ENCODE measurements at places on chromosomes 6 and 20.
A peak's percentile ranks its signal among the peaks of the same experiment; 100 is the strongest.

- DNase-seq: no peak
Measured at GRCh38 chr6:34958734-34959133, 69.7 kb downstream of the ANKS1A start.

DNA sequence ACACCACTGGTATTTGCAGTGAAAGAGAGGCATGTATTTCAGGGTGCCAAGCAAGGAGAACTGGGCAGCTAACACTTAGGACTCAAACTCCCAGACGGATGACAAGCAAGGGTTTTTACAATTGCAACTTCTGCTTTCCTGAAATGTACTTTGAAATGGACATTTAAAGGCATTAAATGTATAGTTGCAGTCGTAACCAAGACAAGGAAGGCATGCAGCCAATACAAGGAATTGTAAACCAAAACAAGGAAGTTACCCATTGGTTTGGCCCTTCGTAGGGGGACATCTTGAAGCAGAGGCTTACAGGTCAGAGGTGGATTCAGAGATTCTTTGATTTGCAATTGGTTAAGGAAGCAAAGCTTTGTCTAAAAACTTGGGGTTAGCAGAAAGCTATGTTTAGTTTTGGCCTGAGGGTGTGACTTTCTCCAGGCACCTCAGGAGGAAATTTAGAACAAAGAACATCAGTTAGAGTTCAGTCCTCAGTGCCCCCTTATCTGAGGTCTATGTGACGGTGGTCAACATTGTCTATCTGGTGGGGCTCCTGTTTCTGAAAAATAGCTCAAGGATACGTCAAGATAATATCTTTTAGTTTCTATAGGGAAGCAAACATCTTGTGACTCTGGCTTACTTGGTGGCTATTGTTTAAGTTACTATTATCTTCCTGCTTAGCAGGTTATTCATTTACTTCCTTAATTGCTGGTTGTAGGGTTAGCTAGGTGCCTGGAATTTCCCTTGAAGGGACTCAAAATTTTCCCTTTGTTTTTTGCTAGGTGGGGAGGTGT is 266.0 kb downstream of the CD83 start:
- no peak for DNase-seq

GRCh38 chr20:4893709-4894108 is 107.6 kb downstream of the SLC23A2 start:
- DNase-seq: no peak

- DNase-seq: no peak
Measured at GRCh38 chr6:107290491-107290890, 168.9 kb downstream of the PDSS2 start.

DNA sequence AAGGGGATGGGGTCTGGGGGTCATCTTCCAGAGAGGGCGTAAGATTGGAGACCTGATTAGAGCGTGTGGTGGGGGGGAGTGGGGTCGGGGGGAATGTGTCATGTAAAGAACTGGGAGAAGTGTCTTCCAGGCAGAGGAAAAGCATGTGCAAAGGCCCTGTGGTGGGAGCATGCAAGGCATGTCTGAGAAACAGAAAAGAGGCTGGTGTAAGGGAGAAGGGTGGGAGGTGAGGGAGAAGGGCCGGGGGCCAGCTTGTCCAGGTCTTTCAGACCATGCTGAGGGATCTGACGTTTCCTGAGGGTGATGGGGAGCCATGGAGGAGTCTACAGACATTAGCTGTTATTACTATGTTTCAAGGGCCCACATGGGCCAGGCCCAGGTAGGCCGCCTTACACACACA is 30.4 kb upstream of the FKBP1A start:
- DNase-seq: no peak

DNA sequence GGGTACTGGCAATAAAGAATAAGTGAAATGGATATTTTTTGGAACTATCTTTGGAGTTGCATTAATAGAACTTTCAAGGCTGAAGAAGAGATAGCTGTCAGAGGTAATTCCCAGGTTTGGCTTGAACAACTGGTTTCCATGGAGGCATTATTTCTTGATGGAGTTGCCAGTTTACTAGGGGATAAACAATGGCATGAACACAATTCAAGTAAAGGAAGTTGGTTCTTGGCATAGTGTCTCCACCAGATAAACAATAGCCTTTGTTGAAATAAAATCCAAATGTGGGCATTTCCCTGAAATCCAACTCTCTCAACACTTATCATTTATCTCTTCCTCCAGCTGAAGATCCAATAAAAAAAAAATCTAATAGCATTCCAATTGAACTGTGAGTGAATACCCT is 454.9 kb downstream of the C6orf118 start:
- no peak for DNase-seq

- DNase-seq: no peak
Measured at GRCh38 chr6:53539561-53539960, 5.3 kb downstream of the GCLC start.

DNA sequence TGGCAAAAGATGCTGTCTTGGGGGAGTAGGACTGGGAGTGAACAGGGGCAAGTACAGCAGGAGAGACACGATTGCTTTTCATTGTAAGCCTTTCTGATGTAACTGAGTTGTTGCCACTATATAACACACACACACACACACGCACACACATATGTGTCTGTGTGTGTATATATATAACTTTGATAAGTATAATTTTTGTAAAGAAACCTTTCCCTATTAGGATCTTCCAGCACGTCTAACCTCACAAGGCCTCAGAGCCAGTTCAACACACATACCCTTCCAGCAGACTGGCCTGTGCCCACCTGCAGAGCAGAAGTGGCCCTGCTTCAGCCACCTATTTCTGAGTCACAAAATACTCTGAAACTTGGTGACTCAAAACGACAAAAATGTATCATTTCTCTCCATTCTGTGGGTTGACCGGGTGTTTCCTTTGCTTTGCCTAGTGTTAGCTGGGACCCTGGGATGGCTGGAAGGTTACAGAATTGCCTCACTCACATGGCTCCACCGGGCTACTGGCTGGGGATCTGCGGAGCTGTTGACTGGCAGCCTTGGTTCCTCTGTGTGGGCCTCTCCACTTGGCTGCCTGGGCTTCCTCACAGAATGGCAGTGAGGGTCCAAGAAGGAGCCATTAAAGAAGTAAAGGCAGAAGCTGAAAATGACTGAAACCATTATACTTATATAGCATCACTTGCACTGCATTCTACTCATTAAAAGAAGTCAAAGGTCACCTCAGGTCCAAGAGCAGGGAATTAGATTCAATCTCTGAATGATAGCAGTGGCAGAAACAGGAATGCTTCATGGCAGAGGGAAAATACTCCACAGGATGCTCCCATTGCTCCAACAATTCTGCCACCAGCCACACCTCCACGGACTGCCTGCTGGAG is 126.4 kb downstream of the BANF2 start:
- no peak for DNase-seq

DNA sequence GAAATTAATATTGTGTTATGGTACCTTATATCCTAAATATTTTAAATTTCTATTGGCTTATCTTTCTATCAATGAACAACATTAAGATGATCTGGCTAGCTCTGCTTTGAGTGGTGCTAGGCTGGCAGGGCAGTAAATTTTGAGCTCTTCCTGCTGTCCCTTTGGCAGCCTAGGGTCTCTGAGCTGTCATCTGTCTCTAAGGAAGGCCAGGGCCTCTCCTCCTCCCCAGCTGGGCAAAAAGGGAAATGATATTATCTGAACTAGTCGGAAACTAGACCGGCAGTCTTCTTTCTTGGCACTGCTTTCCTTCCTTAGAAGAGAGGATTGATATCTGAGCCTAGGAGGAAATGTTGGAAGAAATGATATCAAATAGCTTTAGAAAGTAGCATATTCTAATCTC is 176.7 kb upstream of the BTBD3 start:
- no peak for DNase-seq

DNA sequence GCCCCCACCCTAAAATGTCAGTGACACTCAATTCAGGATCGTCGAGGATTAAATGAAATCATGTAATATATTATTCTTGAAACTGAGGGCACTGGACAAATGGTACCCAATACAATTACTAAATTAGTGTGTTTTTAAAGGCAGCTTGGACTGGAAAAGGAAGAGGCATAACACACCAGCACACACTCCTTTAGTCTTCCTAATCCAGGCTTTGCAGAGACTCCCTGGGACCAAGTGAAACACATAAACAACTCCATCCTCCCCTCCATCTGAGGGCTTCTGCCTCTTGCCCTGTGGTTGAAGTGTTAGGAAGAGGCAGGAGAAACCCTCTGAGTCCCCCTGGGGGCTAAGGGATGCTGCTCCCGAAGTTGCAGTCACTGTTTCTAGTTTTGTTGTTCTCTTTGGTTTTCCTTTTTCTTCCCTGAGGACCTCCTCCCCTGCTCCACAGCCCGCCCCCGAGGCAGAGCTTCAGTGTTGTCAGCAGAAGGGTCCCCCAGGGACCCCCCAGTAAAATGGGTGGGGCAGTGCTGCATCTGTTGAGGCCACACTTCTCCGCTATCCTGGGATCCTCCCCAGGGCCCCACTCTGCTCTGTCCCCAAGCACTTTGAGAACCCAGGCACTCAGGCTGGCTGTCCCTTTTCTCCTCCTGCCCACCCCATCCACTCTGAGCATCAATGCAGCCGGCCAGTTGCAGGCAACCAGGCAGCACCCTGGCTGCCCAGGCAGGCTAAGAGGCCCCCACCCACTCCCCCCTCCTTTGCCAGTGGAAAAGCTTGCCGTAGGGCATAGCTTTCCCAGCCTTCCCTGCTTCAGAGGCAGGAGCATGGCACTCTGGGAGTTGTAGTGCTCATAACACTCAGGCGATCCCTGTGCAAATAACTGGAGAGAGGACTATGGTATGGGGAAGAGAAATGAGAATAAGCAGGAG is 5.9 kb downstream of the TMEM63B start:
- no peak for DNase-seq

DNA sequence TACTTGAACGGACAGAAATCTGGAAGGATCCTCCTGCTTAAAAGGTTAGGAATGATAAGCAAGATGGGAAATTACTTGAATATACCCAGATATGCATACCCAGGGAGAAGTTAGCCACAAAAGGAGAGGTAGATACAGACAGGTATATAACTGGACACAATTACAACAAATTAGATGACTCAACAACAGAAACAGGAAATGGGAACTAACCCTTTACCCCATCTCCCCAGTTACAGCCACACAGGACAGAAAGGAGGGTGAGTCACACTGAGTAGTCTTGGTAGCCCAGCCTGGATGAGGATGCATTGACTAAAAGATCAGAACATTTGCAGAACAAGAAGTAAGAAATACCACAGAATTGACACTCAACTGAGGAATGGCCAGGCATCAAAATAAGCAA is 61.2 kb downstream of the C6orf52 start:
- DNase-seq: no peak

DNA sequence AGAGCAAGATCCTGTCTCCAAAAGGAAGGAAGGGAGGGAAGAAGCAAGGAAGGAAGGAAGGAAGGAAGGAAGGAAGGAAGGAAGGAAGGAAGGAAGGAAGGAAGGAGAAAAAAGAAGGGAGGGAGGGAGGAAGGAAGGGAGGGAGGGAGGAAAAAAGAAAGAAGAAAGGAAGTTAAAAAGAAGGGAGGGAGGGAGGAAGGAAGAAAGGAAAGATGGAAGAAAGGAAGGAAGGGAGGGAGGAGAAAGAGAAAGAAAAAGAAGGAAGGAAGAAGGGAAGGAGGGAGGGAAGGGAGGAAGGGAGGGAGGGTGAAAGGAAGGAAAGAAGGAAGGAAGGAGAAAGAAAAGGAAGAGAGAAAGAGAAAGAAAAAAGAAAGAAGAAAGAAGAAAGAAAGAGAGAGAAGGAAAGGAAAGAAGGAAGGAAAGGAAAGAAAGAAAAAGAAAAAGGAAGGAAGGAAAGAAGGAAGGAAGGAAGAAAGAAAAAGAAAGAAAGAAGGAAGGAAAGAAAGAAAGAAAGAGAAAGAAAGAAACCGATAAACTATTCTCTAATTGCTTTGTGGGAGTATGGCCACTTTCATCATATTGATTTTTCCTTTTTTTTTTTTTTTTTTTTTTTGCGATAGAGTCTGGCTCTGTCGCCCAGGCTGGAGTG is 9.5 kb downstream of the HLA-DRA start:
- no peak for DNase-seq

GRCh38 chr6:41936073-41936837 is 5.4 kb downstream of the CCND3 start:
- DNase-seq: peak; percentile 42

DNA sequence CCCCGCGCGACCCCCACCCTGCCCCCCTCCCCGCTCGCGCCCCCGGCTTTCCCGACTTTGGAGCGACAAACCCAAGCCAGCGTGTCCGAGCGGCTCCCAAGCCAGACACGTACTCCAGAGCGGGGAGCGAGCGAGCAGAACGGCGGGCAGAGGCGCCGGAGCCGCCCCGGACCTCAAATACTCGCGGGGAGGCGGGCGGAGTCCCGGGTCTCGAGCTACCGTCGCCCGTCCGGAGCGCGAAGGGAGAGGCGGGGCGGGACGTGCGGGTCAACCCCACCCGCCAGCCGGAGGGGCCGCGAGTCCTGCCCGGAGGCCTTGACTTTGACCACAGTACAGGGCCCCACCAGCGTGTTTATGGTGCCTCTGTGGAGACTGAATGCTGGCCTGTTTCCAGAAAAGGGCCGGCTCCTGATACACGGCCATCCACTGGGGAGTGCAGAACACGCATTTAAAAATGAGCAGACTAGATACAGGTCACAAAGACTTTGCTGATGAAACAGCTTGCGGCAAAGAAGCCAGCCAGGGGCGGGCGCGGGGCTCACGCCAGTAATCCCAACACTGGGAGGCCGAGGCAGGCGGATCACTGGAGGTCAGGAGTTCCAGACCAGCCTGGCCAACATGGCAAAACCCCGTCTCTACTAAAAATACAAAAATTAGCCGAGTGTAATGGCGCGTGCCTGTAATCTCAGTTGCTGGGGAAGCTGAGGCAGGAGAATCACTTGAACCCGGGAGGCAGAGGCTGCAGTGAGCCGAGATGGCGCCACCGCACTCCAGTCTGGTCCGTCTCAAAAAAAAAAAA is at the start of gene SERPINB6:
SERPINB6 (minus strand) TSS at position 148 of the 799 bp plus-strand sequence. CDS start 12,235 bp downstream, outside the sequence.
- DNase-seq: no peak

- DNase-seq: no peak
Measured at GRCh38 chr6:162719528-162719927, 8.0 kb downstream of the PRKN start.

GRCh38 chr6:83592770-83593394 is 80.5 kb downstream of the PRSS35 start:
- no peak for DNase-seq

DNA sequence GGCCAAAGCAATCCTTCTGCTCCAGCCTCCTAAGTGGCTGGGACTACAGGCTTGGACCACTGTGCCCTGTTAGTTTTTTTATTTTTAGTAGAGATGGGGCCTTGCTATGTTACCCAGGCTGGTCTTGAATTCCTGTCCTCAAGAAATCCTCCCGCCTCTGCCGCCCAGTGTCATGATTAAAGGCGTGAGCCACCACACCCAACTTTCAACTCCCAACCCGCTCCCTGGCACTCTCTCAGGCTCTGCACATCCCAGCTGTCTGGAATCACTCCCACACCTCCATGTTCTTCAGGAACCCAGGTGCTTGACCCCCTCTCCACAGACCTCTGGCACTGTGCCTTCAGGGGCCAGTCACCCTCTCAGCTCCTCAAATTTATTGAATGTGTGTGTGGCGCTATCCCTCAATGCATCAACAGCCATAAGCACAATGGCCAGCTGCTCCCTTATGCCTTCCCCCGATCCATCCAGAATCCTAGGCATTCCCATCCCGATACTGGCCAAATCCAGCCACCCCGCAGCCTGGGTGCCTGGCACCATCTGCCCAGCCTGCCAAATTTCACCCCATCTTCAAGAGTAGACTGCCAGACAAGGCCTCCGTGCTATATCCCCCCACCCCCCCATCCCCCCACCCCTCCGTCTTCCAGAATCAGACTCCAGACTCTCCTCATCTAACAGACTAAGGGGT is 647 bp upstream of the POU5F1 start:
- DNase-seq: no peak
